ENCODE measurements at places on chromosomes 7 and 10.

- DNase-seq, result peak; percentile 28
Observed at GRCh38 chr7:40015790-40016296, 65.8 kb downstream of the CDK13 start.

DNA sequence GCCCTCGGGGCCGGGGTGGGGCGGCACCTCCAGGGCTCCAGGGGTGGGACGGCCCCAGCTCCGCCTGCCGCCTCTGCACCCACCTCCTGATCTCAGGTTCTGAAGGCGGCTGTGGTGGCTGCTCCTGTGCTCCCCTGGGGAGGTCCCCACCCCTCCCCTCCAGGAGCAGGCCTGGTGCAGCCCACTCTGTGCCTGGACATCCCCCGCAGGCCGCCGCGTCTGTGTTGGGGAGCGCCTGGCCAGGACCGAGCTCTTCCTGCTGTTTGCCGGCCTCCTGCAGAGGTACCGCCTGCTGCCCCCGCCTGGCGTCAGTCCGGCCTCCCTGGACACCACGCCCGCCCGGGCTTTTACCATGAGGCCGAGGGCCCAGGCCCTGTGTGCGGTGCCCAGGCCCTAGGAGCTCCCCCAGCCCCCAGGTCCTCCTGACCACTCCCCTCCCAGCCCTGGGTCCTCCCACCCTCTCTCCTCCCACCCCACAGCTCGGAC, 5.5 kb downstream of the CYP2W1 start:
- peak; percentile 47 for DNase-seq

DNA sequence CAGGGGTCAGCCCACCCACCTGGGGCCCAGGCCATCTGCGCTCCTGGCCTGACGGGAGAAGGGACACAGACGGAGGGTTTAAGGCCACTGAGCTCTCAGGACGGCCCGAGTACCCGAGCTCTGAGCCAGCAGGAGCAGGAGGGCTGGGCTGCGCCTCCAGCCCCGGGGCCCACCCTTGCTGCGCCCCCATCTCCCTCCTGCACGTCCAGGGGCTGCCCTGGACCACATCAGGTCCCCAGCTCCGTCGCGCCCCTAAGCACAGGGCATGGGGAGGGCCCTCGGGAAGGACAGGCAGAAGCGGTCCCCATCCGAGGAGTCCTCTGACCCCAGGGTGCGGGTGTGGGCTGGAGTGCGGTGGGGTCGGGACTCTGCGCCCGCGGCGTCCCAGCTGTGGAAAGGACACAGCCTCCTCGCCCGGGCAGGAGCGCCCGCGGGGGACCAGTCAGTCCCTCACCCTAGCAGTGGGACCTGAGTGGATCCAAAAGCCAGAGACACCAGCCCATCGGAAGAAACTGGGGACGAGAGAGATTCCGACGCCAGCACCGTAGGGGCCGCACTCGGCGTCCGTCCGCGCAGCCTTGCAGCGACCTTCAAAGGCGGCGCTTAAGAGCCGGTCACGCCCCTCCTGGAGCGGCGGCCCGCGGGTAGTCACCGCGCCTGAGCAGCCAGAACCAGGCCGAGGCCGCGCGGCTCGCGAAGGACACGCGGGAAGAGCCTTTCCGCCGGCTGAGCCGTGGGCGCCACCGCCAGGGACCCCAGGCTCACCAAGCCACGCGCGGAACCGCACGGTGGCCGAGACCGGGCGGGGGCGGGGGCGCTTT, 15.9 kb downstream of the CAMK2B start:
- DNase-seq, result peak; percentile 75

DNA sequence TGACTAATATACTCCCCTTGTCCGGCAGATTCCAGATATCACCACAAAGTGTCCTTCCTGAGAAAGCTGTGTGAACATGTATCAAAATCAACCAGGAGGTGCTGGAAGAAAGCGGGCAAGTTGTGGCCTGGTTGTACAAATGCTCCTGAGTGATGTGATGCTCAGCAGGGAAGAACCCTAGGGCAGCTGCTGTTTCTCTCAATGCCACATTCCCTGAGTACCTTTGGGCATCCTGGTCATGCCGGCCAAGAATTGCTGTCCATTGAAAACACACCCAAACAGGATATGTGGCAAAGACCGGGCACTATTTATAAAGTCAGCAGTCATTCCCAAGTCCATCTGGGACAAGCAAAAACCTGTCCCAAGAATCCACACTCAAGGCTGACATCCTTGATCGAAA, 7.8 kb upstream of the ADCY1 start:
- no peak for DNase-seq

DNA sequence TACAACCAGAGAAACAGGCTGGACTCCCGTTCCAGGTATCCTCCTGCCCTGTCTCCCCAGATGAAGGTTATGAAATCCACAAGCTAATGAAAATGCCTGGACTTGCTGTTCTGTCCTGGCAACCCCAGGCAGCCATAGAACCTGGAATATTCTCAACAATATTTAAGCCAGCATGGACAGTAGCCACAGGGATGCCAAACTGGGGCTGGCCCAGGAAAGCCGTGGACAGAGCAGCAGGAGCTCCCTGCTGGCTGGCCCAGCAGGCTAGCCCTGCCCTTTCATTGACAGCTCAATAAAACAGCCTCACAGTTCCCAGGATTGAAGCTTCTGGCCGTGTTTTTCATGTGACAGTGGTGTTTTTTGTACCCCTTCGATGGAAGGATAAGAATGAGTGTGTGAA, 230.6 kb downstream of the BMPER start:
- no peak for DNase-seq

DNA sequence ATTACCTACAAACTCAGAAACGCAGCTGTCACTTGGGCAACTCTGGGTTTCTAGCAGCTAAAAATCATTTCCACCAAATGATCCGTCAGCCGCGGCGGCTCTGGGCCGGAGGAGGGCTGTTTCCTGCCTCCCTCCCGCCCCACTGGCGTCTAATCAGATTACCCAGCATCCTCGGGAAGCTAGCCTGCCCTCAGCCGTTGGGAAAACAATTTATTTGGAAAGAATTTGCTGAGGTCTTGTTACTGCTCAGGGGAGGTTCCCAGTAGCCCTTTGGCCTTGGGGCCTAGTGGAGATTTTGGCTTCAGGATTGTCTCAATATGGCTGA, 65.0 kb upstream of the ADGRA1 start:
- DNase-seq, result peak; percentile 20

- no peak for DNase-seq
Observed at GRCh38 chr10:129767751-129768150, 196.3 kb downstream of the EBF3 start.

DNA sequence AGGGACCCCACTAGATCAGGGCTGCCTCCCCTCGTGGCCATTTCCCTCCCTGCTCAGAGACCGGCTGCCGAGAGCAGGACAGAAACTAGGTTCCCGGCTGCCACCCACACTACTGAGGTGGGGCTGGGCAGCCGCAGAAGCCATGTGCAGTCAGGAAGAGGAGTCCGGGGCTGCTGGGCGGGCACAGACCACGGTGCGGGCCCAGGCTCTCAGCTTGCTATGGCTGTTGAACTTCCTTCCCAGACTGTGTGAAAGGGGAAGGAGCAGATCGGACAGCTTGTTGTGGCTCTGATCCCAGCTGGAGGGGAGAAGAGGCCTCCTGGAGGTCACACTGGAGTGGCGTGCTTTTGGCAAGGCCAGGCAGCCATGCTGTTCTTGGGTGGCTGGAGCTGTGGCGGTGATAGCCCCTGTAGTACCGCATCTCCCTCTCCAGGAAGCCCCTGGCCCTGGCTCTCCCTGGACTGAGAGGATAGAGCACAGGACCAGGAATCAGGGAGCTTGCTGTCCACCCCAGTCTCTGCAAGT, 56.8 kb downstream of the HK1 start:
- peak; percentile 76 for DNase-seq

GRCh38 chr7:87218796-87219544, 562 bp downstream of the TMEM243 start:
- DNase-seq, result peak; percentile 86

- DNase-seq, result no peak
Observed at GRCh38 chr10:59079386-59080226, 96.8 kb upstream of the PHYHIPL start.

DNA sequence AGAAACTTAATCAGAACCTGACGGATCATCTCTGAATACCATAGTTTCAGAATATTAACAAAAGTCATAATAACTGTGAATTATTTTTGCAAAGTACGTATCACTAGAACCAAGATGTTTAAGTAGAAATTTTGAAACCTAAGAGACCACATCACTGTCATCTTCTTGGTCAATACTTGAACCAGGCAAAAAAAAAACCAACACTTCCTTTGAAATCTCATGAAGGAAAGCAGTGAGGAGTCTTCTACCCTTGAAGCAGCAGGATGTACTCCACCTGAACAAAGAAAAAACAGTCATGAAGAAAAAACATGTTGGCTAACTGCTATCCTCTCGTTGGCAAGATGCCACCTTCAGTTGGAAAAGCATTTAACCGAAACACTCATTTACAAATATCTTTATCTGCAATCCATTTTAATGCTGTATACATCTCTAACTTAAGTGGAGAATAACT, 82.4 kb downstream of the SRPK2 start:
- no peak for DNase-seq

- DNase-seq, result no peak
Observed at GRCh38 chr7:38382684-38383083, 109.2 kb upstream of the TARP start.

DNA sequence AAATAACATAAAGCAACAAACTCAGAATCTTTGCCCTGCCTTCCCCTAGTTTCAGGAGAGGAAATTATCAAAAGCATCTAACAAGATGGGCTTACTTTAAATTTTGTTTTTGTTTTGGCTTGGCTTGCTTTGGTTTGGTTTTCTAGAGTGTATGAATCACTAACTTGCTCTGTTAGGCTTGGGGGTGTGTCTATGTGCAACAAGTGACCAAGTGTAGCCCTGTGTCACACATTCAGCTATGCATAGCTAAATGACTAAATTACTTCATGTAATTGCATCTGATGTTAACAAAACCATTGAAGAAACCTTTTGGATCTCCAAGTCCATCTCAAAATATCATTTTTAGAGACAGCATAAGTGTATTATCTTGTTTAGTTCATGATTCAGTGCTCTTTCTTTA, 251.0 kb downstream of the TFEC start:
- no peak for DNase-seq

DNA sequence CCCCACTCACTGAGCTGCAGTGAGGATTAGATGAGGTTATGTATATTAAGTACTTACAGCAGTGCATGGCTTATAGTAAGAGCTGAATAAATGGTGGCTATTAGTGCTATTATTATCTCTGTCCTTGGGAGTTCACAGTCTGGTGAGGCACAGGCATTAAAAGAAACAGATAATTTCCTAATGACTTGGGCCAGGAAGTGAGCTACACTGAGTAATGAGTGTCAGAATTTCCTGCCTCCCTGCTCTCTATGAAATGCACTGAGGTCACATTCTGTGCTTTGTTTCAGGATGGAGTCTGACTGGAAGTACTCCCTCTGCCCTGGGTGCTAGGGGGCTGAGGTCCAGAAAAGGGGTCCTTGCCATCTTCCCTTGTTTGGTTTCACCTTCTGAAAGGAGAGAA, 48.7 kb upstream of the LOXL4 start:
- DNase-seq, result peak; percentile 65
